ENCODE measurements at places on chromosomes 12 and 14.

DNA sequence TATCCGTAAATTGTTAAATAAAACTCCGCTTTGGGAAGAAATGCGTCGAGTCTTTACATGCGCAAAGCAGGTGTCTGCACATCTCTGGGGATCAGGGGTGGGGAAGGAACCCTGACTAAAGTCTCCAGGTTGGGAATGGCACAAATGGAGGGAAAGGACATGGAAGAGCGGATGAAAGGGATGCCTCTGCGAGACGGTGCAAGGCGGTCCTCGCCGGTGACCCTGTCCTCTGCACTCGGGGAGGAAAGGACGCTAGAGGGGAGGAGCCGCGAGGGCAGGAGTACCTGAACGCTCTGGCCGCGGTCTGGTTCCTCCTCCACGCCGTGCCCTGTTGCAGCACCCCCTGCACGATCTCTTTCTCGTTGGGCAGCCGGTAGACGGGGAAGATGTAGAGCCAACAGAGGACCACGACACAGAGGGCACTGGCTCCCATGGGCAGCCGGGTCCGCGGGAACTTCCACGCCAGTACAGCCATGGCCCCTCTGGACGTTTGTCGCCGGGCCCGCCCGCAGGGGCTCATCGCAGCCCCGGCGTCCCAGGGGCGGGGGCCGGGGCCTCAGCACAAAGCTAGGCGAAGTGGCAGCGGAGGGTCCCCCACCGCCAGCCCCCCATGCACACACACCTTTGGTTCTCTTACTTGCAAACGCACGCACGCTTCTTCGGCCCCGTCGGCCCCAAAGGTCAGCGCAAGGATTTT, 646 bp downstream of the ST8SIA1 start:
- DNase-seq = no peak

DNA sequence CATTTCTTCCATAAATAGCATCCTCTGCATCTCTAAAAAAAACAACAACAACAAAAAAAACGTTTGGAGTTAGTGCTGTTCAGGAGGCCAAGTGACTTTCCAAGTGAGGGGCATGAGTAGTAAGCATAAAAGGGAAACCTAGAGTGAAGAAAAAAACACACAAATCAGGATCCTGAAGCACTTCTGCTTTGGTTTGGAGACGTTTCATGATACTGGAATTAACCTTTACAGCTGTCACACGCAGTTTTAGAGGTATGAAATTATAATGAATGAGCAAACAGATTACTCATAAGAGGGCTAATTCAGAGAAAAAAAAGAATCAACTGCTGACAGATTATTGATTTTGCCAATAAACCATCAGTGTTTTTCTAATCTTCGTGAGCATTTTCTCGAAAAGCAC, 3.8 kb downstream of the SRSF9 start:
- DNase-seq = no peak

- no peak for DNase-seq
Observed at GRCh38 chr12:124939421-124940142, 25.1 kb upstream of the UBC start.

- no peak for DNase-seq
Observed at GRCh38 chr14:68808696-68809480, 16.0 kb upstream of the ZFP36L1 start.

GRCh38 chr12:46177837-46178608, 90.8 kb downstream of the SLC38A1 start:
- DNase-seq = no peak

DNA sequence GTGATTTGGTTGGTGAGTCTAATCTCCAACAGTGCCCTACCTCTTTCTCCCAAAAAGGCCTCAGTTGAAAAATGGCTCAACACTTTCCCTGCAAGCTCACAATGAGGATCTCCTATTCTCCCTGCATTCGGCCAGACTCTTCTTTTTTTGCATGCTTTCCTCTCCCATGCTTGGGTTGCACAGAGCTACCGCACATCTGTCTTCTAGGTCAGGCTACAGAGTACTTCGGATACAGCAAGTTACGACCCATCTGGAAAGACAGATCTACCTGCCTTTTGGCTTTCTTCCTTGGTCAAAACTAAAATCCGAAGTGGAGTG, 305 bp upstream of the SLC16A7 start:
- DNase-seq = no peak

DNA sequence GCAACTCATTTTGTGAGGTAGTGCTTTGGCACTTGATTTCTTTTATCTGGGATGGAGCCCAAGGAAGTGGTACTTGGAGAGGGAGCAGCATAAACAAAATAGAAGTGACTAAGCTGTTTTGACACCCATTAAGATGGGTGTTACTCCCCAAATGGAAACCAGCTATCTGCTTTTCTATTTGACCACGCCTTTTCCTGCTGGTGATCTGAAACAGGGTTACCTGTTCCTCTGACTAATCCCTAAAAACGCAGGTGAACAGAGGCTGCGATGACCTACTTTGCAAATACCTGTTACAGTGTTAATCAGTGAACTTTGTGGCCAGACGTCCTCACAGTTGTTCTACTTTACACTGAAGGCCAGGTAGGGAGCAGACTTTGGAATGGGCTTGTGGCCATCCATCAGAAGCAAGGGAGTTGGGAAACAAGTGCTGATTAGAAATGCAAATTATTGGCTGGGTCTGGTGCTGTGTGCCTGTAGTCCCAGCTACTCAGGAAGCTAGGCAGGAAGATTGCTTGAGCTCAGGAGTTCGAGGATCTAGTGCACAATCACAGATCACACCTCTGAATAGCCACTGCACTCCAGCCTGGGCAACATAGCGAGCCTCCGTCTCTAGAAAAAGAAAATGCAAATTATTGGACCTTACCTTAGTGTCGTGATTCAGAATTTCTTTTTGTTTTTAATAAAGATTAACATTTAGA, 58.3 kb upstream of the HECTD1 start:
- no peak for DNase-seq

GRCh38 chr14:60753264-60754119, 18.9 kb downstream of the MNAT1 start:
- DNase-seq = no peak

- no peak for DNase-seq
Observed at GRCh38 chr14:73162251-73162650, 25.9 kb downstream of the PSEN1 start.

- DNase-seq = no peak
Observed at GRCh38 chr14:101292448-101292847, 268.8 kb upstream of the DIO3 start.

GRCh38 chr14:36517242-36518030, 2.6 kb downstream of the NKX2-1 start:
- DNase-seq = no peak

DNA sequence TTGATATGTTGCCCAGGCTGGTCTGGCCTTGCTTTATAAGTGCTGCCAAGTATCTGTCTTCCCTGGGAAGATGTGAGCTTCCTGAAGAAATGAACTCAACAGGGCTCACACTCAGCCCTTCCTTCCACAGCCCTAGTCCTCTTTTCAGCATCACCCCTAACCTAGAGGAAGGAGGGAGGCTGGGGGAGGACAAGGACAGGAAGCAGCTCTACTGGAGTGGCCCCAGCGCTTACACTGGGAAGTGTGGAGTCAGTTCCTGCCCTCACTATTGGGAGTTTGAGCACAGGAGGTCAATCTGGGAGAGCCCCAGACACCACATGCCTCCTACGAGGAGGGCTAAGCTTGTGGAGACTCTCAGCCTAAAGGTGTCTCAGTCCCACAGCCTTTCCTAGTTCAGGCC, 16.8 kb downstream of the GALNT6 start:
- no peak for DNase-seq

- DNase-seq = no peak
Observed at GRCh38 chr12:95646781-95647190, 95.5 kb upstream of the USP44 start.

DNA sequence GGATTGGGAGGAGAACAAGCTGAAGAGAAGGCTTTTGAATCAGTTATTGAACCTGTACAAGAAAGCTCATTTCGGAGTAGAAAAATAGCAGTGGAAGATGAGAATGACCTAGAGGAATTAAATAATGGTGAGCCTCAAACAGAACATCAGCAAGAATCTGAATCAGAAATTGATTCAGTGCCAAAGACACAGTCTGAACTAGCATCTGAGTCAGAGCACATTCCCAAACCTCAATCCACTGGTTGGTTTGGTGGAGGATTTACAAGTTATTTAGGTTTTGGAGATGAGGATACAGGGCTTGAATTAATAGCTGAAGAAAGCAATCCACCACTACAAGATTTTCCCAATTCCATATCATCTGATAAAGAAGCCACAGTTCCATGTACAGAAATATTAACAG, 13.5 kb downstream of the MIA2 start:
- DNase-seq = no peak

- no peak for DNase-seq
Observed at GRCh38 chr12:66003951-66004350, 126.6 kb downstream of the LLPH start.

- DNase-seq = no peak
Observed at GRCh38 chr12:69252033-69252432, 12.7 kb downstream of the CPSF6 start.

DNA sequence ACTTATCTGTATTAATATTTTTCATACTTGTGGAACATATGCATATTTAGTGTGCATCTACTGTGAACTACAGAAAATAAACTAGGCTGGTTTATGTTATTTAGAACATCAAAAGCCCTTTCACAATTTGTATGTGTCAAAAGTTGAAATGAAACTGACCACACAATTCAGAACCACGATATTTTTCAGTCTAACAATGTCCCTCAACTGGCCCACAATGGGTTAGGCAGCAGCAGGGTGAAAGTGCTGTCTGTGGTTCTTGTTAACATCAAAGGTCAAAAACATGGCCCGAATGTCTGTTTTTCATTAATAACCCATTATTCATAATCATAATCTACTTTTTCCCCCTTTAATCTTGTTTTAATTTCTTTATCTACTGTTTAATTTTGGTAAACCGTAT, 559.9 kb upstream of the ATP2B1 start:
- no peak for DNase-seq

GRCh38 chr12:27324530-27324929, 8.1 kb upstream of the BMAL2 start:
- no peak for DNase-seq

- DNase-seq = no peak
Observed at GRCh38 chr12:64900540-64900939, 76.1 kb downstream of the TBC1D30 start.

DNA sequence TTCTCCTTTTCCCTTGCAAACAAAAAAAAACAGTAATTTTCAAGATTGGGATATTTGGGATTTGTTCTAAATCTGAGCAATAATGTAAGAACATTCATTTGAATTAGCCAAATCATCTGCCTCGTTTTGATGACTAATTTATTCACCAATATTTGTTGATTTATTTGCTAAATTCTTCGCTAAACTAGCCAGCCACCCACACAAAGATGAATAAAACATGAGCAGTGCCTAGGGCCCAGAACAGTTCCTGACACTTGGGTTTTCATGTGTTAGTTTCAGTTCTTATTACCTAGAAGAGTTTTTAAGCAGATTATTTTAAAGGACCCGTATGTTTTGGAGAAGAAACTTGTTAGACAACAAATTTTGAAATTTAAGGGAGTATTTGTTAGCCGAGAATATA, 1.4 kb downstream of the ETNK1 start:
- no peak for DNase-seq

DNA sequence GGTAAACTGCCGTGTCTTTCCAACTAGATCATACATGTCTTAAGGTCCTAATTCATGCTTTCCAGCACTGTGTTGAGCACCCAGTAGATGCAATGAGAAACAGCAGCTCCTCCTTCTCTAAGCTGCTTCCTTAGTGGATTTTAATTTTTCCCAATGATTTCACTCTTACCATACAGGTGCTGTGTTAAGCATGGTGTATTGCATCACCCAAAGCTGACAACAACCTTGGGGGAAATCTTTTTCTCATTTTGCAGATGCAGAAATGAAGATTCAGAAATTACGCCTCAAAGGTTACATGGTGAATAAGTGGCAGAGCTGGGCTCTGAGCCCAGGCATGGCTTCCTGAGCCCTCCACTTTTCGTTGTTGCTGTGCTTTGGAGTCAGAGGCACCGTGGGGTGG, 75.6 kb downstream of the NEDD1 start:
- no peak for DNase-seq

DNA sequence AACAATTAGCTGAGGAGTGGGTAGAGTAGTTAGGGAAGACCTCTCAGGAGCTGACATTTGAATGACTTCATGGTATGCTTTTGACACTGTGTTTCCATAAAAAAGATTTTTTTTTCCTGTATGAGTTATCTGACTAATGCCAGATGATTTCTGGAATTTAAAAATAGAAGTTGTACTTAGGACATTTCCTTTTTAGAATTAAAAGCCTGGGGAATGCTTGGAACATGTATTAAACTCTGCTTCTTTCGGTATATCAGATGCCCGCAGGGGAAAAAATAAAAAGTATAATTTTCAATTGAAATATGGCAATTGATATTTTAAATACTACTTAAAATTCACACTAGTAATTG, 41.1 kb downstream of the BRMS1L start:
- no peak for DNase-seq

DNA sequence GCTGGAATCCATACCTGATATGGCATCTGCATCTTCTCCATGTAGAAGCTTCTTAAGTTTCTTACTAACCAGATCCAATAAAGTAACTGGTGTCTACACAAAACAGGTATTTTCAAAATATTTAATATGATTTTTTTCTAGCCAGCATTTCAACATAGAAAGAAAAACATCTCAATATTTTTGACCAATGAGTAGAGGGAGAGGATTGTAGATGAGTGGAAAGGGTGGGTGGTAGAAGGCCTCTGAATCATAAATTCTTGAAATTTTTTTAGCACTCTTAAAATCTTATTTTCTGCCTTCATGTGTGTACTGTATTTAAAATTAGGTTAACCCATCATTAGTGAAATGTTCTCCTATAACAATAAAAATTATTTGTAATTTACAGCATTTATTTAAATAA, 18.0 kb downstream of the DEPDC4 start:
- no peak for DNase-seq

DNA sequence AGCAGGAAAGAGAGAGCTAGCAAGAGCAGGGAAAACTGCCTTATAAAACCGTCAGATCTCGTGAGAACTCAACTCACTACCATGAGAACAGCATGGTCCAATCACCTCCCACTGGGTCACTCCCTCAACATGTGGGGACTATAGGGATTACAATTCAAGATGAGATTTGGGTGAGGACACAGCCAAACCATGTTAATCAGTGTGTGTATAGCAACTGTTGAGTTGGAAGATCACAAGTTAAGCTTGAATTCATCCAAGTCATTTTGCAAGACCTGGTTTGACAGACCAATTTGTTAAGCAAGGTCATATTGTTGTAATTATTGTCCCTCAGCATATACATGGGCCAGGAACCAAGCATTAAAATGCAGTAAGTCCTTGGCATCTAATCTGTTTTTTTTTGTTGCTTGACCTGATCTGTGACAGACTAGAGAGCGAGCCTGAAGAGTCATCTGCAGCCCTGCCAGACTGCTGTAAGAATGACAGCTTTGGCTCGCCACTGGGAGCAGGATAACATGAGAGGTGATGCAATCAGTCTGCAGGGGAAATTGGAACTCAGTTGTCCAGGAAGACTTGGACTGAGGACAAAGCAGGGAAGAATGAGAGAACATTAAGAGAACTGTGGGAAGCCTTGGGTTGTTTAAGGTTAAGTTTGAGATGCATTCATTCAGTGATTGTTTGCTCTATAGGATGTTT, 297.6 kb upstream of the SEL1L start:
- no peak for DNase-seq

DNA sequence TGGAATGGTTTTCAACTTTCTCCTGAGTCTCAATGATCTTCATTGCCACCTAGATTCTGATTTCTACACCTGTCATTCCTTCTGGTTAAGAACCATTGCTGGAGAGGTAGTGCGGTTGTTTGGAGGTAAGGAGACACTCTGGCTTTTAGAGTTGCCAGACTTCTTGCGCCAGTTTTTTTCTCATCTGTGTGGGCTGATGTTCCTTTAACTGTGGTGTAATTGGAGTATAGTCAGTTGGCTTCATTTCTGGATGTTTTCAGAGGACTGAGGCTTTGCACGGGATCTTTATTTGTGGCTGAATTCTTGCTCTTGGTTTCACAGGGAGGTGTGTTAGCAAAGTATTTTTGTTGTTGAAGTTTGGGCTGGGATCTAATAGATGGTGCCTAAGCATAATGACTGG, 5.7 kb upstream of the CLEC4D start:
- DNase-seq = no peak

Measured in activated gamma-delta T cell (primary cell).